ENCODE measurements at places on chromosomes 16 and 17.

DNA sequence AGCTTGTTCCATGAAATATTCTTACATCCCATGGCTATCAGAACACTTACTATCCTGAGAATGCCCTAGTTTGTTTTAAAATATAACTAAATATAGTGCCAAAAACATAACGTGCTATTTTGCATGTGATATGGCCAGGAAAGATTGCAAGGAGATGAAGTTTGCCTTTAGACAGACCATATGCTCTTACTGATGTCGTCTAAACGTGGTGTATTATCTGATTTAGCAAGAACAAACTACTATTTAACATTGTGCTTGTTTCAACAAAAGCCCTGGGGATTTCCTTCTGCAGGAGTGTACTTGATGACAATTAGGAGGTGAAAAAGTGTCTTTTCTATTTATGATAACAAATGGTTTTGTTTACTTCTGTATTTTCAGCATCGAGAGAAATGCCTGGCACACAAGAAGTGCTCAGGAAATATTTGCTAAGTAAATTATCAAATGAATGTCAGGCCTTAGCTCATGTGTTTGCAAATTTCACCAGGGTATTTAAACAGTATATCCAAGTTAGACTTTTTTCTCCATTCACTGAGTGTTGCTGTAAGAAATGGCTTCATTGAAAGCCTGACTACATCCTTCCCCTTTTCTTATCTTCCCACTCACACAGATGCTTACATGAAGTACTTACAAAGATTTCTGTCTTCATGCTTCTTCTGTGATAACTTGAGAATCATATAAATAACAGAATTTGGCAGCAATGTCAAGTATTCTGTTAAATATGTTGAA is 1033.6 kb downstream of the CDH8 start:
- DNase-seq: no peak

- DNase-seq: no peak
Observed at GRCh38 chr17:74316220-74316619, 9.8 kb upstream of the KIF19 start.

DNA sequence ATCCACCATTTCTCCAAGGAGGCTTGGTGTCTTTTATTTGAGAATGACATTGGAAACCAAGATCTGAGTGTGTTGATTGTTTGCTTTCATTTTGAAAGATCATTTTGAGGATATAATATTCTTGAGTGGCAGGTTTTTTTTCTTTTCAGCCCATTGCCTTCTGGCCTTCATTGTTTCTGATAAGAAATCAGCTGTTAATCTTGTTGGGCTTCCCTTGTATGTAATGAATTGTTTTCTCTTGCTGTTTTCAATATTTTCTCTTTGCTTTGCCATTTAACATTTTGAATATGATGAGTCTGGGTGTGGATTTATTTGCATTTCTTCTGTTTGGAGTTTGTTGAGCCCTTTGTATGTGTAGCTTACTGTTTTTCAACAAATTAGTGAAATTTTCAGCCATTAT is 22.0 kb downstream of the PRSS54 start:
- no peak for DNase-seq

DNA sequence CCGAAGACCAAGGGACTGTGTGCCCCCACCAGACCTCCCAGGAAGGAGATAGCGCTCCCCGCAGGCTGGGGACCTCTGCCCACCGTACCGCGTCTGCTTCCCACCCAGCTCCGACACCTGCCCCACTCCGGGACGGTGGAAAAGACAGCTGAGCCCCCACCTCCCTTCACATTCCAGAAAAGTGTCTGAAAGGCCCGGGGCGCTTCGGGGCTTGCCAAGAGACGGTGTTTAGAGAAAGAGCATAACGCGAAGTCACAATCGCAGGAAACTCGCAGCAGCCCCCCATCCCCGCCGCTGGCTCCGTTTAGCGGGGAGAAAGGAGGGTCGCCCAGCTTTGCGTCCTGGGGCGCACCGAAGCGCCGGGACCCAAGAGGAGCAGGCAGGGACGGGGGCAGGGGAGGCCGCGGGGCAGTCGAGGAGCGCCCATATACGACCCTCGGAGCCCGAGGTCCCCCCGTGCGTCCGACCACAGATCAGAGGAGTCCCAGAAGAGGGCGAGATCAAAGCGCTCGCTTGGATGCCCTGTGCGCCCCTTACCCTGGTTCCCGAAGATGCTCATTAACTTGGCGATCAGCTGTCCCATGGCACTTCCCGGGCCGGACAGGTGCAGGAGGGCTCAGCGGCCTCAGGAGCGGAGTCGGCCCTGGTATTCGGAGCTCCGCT is 652 bp downstream of the ARL5C start:
- DNase-seq: no peak

- no peak for DNase-seq
Observed at GRCh38 chr17:77681861-77682260, 276.6 kb upstream of the TNRC6C start.

- no peak for DNase-seq
Observed at GRCh38 chr17:7559320-7560171, 996 bp downstream of the TNFSF13 start.

- no peak for DNase-seq
Observed at GRCh38 chr17:35892091-35893035, 12.2 kb upstream of the CCL5 start.

DNA sequence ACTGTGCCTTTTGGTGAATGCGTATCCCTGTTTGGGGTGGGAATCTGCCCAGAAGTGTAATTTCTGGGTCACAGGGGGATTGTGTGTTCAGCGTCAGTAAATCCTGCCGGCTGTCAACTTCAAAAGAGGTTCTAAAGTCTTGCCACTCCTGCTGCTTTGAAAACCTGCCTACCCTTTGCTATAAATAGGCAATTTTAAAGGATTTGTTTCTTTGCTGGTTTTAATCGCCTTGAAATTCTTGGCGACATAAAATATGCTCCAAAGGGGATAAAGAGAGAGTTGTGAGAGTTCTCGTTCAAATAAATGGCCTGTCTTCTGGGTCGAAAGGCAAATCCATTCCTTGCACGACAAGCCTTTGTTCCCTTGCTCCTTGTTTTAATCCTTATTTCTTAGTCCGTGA is 143.4 kb downstream of the IRF8 start:
- no peak for DNase-seq

DNA sequence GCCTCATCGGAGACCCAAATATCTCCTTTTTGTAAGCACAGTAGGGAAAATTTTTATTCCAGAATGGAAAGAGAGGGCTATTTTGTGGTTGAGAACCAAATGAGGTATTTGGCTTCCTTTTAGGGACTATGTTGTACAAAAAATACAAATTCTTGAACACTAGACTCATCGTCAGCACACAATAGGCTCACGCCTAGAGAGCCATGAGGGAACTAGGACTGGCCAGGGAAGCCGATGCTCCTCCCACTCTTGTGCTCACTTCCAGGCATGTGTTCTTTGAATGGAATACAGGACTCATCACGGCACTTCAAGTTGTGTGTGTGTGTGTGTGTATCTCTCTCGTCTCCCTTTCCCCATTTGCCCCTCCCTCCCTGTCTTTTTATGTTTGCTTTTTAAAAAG is 17.8 kb upstream of the BLMH start:
- no peak for DNase-seq

DNA sequence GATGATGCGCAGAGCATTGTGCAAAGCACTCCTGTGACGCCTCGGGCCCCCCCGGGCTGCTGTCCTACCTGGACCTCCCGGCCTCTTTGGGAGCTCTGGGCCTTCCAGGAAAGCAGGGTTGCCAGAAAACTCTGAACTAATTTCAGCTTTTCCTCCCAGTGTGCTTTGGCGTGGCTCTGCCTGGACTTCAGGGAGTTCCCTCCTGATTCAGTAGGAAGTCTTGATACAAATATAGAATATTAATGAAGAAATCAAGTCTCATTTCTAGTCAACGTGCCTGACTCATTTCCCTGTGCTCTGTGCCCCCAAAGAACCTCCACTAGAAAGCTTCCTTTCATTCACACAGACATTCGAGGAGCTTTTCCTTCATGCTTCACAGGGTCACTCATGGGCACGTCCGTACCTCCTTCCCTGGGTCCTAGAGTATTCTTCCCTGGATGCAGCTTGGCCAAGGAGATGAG is 84.0 kb upstream of the NOL11 start:
- DNase-seq: no peak

DNA sequence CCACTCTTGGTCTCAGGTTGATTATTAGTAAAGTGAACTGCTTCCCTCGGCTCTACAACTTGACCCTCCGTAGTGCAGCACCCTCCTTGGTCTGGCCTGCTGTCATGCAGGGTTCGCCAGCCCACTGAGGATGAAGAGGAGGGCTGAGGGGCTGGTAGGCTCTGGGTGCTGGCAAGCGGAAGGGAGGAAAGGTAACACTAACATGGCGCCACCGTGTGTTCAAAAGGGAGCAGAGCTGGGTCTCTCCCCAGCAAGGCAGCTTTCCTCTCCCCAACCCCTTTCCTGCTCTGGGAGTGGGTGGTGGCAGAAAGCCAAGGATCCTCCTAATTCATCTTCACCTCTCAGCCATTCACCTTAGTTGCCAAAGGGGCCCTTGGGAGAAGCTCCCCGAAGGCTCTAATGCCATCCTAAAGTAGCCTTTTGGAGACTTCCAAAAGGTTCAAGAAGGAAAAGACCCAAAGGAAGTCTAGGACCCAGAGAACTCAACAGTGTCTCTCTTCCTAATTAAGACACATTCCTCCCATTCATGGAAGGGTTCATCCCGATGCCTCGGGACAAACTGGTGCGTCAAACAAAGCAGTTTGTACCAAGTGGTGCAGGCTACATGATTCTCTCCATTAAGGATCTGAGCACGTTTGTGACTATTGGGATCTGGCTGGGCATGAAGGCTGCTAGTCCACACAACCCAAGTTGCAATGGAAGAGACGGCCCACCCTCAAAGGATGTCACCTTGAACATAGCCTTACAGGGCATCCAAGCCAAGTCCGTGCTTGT is 90.8 kb upstream of the TOB1 start:
- DNase-seq: peak; percentile 94

DNA sequence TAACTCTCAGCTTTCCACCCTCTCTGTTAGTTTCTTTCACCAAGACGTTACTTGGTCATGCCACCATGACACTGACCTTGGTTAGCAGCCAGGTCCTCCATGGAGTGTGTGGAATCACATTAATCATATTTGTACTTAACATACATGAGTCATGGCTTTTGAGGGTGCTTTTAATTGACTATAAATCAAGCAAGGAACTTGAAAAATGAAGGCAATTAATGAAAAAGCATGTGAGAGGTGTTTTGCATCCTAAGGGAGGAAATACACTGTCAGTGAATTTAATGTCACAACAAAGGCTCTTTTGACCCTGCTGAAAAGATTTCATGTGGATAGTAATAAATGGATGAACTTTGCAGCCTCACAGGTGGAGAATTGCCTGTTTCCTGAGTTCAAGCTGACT is 240.7 kb downstream of the CDH13 start:
- no peak for DNase-seq

DNA sequence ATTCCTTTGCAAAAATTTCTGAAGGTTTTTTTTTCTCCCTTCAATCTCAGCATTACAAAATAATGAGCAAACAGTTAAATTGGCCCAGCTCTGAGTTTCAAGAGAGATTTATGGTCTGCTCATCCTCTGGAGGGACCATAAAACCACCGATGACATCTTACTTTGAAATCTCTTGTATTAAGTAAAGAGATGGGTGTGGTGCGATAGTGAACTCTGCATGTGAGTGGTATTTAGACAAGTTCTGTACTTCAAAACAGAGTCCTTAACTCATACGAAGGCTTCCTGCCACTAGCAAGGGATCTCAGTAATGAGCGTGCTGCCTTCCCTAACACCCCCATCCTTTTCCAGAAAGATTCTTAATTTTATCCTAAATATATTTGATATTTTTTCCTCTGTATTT is 2.1 kb downstream of the FAM20A start:
- no peak for DNase-seq

DNA sequence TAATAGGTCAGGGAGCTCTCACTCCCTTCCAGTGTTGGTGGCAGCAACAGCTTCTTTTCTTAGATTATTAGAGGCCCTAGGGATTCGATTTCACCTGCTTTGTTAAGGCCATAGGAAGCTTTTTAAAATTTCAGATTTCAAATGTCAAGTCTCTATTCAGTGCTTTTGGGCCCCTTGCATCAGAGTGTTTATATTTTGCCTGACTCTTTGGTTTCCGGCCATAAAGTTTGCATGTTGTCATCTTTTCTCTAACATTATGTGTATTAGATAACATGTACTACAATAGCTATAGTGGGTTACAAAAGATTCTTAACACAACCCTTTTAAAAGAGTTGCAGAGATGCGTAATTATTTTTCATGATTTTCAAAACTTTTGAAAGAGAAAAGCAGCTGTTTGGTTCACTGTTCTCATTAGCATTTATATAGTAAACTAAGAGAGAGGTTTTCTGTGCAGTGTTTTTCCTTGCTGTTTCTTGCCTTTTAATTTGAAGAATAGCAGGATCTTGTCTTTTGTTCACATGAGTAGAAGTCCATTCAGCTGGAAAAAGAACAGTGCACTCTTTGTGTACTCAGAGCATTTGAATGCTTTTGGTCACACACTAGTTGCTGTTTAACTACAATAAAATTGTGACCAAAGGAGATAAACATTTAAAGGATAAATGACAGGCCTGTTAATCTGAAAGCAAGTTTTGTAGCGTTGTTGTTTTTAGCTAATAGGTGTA is 52.5 kb downstream of the FTO start:
- DNase-seq: no peak

DNA sequence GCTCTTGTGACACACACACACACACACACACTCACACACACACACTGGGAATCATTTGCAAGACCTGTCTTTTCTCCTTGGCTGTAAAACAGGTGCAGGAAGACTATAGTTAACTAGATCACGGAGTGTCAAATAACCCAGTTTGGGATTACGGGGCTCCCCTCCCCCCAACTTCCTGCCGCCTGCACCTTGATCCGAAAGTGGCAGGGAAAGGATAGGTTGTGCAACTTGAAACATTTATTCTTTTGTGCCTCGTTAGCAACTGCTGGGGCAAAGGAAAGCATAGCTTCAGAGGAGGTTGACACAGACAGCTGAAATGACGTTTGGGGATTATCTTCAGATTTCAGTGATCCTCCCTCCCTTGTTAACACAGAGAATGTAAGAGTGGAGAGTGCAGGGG is 149.5 kb downstream of the NTN1 start:
- DNase-seq: peak; percentile 32

Data from NCI-H82 (cell line).